Activated CD4-positive, alpha-beta T cell treated with anti-CD3 and anti-CD28 coated beads, Interleukin-2, amount 50 U/mL, for 16 hours (primary cell): ENCODE measurements at places on chromosomes 6 and 20.

DNA sequence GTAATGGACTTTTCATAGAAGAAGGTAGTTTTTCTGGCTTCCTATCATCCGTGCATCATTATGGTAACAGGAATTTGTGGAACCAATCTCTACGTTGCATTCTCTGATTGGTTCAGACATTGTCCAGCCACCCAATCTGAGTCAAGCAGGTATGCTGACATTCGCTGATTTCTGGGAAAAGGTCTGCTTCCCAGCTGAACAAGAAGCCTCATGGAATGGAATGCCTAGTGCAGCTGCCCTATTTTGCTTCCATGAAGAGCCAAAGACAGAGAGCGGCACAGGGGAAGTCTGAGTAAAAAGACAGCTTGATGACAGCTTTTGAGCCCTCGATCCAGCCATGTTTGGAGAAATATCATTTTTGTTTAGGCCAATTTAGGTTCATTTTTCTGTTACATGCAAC is 38.5 kb upstream of the TXLNB start:
- DNase-seq: no peak

DNA sequence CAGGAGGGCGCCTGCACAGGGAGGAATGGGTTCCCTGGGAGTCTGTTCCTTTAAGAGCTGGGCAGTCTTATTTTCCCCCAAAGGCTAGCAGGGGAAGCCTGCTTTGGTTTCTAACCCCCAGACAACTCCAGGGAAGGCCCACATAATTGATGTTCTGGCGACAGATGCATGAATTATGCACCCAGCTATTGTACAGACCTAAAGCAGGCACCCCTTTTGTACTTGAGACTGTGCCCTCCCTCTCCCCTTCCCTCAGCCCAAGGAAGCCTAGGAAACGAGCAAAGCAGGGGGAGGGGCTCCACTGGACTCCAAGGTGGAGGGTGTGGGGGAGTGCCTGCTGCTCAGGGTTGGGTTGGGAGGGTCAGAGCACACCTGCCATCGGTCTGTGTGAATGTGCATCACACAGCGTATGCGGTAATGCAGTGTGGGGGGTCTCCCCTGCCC is 102.1 kb downstream of the KCNB1 start:
- no peak for DNase-seq

DNA sequence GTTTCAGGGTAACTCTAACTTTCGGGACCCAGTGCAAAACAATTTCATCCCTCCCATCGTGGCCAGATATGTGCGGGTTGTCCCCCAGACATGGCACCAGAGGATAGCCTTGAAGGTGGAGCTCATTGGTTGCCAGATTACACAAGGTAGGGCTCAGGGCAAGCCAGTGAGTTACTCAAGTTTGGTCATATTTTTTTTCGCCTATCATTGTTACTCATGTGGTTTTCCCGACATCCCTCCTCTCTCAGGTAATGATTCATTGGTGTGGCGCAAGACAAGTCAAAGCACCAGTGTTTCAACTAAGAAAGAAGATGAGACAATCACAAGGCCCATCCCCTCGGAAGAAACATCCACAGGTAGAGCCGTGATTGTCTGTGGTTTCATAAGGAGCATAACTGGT is 58.2 kb downstream of the DCBLD1 start:
- DNase-seq: no peak

GRCh38 chr6:2658788-2659187 is 91.9 kb downstream of the MYLK4 start:
- DNase-seq: no peak

DNA sequence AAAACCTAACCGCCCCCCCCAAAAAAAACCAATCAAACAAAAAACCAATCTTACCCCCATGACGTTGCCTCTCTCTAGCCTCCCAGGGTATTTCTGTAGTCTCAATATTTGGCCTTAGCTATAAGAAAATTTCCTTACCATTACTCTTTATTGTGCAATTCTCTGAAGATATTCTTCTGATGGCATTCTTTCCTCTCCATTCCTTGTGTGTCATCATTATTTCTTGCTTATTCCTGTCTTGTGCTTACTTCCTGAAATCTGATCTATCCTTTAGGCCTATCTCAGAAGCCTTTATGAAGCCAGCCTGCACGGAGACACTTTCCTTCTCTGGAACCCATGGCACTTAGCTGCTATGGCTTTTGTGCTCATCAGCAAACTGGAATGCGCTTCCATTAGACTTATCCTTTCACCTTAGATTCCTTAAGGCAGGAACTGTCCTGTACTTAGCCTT is 65.9 kb upstream of the DDR1 start:
- DNase-seq: no peak

DNA sequence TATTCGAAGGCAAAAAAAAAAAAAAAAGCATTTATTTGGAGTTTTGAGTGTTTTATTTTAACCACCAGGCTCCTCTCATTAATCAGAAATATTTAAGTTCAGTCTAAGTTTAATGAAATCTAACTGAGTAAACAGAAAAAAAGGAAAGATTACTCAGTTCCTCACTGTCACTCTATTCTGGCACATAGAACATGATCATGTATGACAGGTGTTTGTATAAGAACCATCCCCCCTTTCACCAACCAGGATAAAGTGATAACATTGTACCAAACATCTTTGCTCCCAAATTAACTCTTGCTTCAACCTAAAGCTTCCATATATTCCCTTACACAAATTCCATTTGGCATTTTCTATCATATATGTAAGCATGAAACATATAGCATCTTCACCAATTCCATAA is 176.2 kb upstream of the HSF2 start:
- DNase-seq: no peak

DNA sequence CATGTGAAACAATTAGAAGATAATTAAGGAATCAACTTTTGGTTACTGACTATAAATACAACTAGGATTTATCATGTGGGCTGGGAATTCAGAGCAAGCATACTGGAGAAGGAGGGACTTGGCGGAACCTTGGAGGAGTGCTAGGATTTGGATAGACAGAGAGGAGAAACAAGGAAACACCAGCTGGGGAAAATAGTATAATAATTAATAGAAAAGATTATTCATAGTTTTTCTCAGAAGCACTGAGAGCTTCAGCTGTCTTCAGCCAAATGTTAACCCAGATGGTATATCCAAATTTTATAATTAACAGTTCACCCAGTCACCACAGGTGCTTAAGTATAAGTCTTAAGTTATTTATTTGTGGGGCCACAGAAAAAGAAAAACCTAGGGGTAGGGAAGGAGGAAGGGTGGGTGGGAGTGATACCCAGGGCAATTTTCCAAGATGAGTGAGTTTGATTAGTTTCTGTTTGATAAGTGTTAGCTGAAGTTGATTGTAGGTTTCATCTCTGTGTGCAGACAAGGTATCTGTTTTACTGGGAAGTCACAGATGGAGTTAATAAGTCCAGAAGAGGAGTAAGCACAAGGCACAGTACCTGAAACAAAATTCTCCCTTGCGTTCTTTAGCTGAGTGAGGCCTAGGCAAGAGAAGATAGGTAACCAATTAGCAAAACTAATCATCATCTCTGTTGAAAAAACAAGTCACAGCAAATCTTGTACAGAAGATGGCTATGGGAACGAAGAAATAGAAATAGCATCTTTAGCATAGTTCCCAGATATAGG is 175.5 kb downstream of the TFAP2B start:
- no peak for DNase-seq

GRCh38 chr6:35600659-35601125 is 88.0 kb upstream of the TULP1 start:
- DNase-seq: no peak

DNA sequence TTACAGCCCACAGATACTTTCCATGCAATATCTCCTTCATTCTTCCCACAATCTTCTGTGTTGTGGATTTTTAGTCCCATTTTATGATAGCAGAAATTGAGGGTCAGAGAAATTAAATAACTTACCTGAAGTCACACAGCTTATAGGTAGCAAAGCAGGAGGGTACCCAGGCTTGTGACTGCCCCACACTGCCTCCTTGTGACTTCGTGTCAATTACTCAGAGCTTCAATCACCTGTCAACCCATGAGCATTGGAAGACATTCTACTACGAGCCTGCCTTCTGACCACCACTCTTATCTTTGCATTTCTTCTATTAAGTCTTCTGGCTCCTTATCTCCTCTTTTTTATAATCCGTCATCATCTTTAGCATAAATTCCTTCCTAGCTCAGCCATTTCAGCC is 71.6 kb upstream of the NRSN1 start:
- no peak for DNase-seq
